AG04450 (cell line): ENCODE measurements at places on chromosomes 1 and 21.

GRCh38 chr1:115228191-115228590 is 109.9 kb downstream of the NGF start:
- no peak for DNase-seq

DNA sequence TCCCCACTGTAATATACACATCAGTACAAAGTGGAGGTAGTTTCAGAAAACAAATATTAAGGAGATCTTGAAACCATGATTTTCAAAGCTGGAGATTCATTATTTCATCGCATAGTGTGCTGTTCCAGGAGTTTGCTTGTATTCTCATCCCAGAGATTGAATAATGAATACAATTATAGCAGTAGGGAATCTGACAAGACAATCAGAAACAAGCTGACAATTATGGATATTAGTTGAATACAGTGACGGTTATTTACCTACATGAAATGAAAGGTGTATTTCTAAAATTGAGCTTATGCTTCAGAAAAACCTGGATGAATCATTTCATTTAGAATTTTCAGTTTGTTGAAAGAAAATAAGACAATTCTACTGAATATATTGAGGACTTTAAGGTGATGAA is 2119.0 kb downstream of the MRPL39 start:
- no peak for DNase-seq

GRCh38 chr1:204961765-204962419 is 81.1 kb upstream of the CNTN2 start:
- no peak for DNase-seq

DNA sequence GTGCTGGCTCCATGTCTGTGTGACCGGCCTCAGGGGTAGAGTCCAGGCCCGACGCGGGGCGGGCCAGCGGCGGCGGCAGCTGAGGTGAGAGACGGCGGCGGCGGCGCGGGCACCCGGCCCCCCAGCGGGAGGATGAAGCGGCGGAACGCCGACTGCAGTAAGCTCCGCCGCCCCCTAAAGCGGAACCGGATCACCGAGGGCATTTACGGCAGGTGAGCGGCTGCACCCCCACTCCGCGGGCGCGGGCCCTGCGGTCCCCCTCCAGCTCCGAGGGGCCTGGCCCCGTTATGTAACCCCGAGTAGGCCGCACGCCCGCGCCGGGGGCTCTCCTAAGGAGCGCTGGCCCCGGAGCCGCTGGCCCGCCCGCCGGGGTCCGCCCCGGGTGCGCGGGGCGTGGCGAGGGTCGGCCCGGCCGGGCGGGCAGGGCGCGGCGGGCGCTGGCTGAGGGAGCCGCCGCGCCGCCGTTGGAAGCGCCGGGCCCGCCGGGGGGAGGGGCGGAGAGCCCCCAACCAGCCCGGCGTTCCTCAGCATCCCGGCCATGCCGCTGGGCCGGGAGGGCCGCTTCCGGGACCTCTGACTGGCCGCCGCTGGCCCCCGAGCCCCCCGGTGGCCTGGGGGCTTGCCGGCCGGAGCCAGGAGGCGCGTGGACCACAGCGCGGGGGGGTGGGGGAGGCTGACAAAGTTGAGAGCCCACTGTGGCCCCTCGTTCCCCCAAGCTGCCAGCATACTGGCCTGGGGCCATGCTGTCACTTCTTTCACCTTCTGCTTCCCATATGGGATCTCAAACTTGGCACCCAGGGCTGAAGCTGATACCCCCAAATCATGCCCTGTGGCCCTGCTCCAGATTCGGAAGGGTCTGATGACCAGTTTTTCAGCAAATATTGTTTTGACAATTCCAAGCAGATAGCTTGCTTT is 527 bp downstream of the MACO1 start:
- DNase-seq: no peak

DNA sequence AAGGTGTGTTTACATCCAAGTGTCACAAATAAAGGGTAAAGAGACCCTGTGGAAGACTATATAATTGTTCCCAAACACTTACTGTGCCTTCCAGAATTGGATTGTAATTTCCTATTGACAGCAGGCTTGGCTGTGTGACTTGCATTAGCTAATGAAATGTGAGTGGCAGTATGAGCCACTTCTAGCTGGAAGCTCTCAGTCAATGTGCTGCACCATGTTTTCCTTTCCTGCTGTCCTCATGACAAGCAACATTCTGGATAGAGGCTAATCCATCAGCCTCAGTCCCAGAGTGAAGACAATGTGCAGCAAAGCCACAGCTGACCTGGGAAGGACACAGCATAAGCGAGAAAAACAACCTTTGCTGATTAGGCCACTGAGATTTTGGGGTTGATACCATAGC is 5.9 kb upstream of the FOXJ3 start:
- DNase-seq: no peak

- no peak for DNase-seq
These were observed 1536.8 kb downstream of the KCNT2 start for GRCh38 chr1:195071461-195071860.

- DNase-seq: no peak
These were observed 19.8 kb downstream of the SLC37A1 start for GRCh38 chr21:42533306-42533962.

- no peak for DNase-seq
These were observed 91.4 kb downstream of the LYPLAL1 start for GRCh38 chr1:219265026-219265515.

DNA sequence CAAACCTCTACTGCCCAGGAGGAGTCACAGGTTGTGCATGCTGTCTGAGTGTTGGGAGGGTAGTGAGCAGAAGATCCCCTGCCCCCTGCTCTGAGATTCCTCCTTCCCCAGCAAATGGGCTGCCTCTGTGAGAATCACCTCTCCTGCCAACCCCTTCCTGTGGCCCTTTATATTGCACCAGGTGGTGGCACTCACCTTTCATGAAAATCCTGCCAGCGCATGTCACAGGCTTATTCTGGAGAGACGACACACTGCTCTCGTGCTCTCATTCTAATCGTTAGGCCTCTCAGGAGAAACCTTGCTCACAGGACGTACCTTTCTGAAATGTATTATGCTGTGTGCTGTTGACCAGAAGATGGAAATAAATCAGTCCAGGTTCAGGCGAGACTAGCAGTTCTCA is 113.7 kb downstream of the RGL1 start:
- DNase-seq: no peak

GRCh38 chr21:34126691-34127090 is 53.3 kb downstream of the MRPS6 start:
- DNase-seq: peak; percentile 30

DNA sequence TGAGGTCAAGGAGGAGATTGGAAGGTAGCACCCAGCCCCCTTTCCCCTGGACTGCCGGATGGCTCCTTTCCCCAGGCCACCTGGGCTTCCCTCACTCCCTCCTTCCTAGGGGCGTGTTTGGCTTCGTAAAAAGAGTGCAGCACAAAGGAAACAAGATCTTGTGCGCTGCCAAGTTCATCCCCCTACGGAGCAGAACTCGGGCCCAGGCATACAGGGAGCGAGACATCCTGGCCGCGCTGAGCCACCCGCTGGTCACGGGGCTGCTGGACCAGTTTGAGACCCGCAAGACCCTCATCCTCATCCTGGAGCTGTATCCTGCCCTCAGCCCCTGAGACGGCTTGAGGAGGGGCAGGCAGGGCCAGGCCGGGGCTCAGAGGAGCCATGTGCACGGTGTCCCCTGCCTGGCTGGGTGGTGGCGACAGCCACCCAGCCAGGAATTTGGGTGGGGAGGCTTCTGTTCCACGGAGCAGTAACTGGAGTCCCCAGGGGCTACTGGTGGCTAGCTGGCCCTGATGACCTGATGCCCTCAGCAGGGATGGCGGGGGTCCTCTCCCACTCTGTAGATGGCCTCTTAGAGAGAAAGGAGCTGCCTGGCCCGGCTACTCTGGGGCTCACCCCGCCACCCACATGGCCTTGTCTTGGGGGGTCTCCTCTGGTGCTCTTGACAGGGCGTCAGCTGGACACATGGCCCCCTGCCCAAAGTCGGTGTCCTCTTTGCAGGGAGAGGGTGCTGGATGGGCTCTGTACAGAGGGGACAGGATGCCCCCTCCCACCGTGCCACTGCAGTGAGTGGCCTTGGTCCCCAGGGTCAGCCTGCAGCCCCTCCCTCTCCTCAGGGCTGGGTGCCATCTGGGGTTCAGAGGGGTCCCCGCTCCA is 39.5 kb downstream of the TRIM11 start:
- DNase-seq: no peak

- no peak for DNase-seq
These were observed 4.1 kb downstream of the EIF2D start for GRCh38 chr1:206608108-206608698.

DNA sequence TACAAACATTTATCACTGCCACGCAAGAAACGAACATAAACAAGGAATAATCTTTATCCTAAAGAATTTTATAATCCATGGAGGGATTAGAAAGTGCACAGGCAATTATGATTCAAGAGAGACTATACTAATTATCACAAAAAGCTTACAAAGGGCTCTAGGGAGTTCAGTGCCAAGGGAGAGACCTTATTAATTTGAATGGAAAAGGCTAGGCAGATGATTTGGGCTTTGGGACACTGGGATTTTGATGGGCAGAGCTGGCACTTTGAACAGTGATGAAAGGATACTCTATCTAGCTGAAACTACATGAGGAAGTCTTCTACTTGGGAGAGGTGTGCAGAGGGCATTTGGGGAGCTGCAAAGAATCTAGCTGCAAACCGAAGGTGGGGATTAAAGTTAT is 48.9 kb upstream of the IVNS1ABP start:
- no peak for DNase-seq

DNA sequence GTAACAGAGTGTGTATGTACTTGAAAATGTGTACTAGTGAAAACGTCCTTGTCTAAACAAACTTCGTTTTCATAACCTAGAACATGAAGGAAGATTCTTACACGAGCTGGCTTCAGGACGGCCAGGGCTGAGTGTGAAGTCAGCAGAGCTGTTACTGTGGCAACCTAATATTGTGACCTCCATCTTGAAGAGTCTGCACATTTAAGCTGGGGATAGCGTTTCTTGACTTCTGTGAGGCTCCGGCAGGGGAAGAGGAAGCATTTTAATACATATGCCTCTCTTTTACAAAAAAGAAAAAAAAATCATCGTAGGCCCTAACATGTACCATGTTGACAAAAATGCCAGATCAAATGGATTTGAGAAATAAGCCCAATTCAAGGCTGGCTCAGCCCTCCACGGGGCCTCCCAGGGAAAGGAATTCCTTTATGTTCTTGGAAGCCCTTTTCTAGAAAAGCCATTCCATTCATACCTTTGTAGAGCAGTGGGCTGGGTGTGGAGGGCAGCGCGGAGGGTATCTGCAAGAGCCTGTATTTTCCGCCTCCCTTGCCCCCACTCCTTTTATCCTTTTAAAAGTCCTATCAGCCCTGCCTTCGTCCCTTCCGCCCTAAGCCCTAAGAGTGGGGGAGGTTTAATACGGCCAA is 51.1 kb downstream of the SIM2 start:
- DNase-seq: no peak

GRCh38 chr1:111672331-111672730 is 52.7 kb downstream of the RAP1A start:
- peak; percentile 4 for DNase-seq

DNA sequence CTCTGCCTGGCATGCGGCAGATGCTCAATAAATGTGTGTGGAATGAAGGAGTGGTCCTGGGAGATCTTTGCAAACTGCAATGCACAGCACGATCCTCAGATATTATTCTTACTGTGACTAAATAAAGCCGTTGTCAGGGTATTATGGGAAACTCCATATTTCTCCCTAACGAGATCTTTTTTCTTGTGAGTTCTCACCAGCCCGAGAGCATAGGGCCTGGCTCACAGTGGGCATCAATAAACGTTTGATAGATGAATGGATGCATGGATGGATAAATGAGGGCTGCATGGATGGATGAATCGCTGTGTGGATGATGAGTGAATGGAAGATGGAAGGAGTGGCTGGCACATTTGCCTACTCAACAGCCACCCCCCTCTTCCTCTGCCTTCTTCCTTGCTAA is 69.6 kb downstream of the SDC3 start:
- no peak for DNase-seq

DNA sequence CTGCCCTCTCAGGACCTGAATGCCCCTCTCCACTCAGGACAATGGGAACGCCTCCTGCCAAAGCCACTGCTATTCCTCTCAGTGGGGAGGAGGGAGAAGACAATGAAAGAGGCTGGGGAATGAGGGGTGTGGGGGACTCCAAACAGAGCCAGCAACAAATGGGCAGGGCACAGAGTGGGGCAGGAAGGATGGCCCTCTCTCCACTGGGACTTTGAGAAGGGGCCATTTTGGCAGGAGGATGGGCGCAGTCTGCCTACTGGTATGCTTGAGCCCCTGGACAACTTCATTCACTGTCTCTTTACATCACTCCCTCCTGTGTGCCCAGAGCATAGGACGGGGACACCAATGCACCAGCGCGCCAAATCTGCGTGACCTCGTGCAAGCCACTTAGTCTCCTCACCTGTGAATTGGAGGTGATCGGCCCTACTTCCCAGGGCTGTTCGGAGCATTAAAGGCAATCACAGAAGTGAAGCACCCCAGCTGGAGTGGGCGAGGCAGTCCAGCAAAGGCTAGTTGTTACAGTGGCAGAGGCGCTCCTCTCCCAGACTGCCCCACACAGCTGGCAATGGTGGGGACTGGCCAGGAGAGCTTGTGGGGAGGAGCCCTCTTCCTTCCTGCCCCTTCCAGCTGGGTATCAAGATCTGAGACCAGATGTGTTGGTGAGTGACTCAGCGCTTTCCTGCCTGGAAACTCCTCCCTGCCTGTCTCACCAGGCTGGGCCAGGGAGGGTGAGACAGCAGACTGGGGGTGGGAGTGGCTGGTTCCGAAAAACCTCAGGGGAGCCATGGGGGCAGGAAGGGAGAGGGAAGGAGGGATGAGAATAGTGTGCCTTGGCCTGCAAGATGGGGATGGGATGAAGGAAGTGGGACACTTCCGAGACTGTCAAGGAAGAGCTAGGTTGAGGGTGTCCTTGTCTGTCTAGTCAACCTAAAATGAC is 22.4 kb upstream of the SYNC start:
- peak; percentile 88 for DNase-seq

DNA sequence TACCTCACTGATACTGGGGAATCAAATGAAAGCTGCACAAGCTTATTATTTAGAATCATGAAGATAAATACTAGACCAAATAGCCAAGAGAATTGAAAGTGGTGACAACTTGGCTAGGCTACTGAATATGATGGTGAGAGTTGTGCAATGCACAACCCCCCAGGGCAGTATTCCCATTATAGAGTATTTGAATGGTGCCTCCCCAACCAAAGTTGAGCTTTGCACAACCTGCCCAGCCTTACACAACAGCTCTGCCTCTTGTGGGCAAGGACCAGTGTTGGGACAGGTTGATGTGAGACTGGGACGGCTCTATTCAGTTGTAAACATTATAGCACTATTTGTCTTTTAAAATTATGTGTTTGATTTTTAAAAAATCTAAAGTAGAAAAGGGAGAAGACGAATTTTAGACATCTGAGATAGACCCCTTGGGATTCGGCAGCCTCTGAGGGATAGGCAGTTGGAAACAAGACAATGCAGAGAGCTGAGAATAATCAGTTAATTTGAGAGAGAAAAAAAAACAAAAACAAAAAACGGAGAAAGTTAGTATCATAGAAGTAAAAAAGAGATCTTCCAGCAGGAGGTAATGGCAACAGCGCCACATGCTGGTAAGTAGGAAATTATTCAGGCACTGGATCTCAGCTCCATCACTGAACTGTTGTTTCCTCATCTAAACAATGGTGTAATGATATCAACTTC is 91.0 kb upstream of the KCNA3 start:
- peak; percentile 18 for DNase-seq
